ENCODE measurements at places on chromosomes 13 and 19. TPM values are rescaled to one million over a fixed set of nuclear protein-coding genes. Genes with fewer than 3 reads are reported as not detected.

The NAPSA gene
- total RNA-seq = not detected

The TMC4 gene
- total RNA-seq = not detected

The KCNN4 gene
- not detected for total RNA-seq

The AKT2 gene
- total RNA-seq = 34.6 TPM

The AMER2 gene
- total RNA-seq = 143 TPM

The CBLC gene
- total RNA-seq = not detected

The OLFM4 gene
- total RNA-seq = 0.41 TPM

The RYR1 gene
- total RNA-seq = 4.5 TPM

The ZNF784 gene
- 4.5 TPM for total RNA-seq

The ZGLP1 gene
- 1.6 TPM for total RNA-seq

The ZNF729 gene
- total RNA-seq = not detected

The CACNG8 gene
- total RNA-seq = 4.1 TPM

The ATP7B gene
- total RNA-seq = 7.3 TPM

The MRPL54 gene
- 21.6 TPM for total RNA-seq

The PROZ gene
- not detected for total RNA-seq

The VSTM1 gene
- not detected for total RNA-seq

The MATK gene
- total RNA-seq = 15.5 TPM

The LILRB4 gene
- total RNA-seq = 0.82 TPM

The TSHZ3 gene
- 22.8 TPM for total RNA-seq

The ZNF547 gene
- 13.5 TPM for total RNA-seq

The NXNL1 gene
- not detected for total RNA-seq

The DCAF15 gene
- 13.0 TPM for total RNA-seq

The CRB3 gene
- 0.41 TPM for total RNA-seq

The SMIM44 gene
- total RNA-seq = not detected

The ZNF528 gene
- 48.1 TPM for total RNA-seq

The ZNF578 gene
- total RNA-seq = 36.3 TPM

The DOCK6 gene
- 4.1 TPM for total RNA-seq

The NACC1 gene
- total RNA-seq = 16.3 TPM

The MBD3L2 gene
- not detected for total RNA-seq

The TTC9B gene
- total RNA-seq = 37.5 TPM

The USHBP1 gene
- 0.82 TPM for total RNA-seq

The CBARP gene
- total RNA-seq = 5.3 TPM

The PLIN5 gene
- total RNA-seq = 0.82 TPM

The ZNF135 gene
- total RNA-seq = 11.8 TPM

The BCL2L12 gene
- total RNA-seq = 1.2 TPM

The FLT1 gene
- 9.8 TPM for total RNA-seq

The NOVA2 gene
- total RNA-seq = 8.6 TPM

The RFX1 gene
- 1.2 TPM for total RNA-seq

The TEKTIP1 gene
- total RNA-seq = 0.41 TPM

The MADCAM1 gene
- 1.2 TPM for total RNA-seq

The NCCRP1 gene
- not detected for total RNA-seq

The PSG11 gene
- total RNA-seq = not detected

The GMIP gene
- total RNA-seq = 15.1 TPM

The CEACAM4 gene
- not detected for total RNA-seq

The GSX1 gene
- total RNA-seq = 0.41 TPM

The OR7A5 gene
- not detected for total RNA-seq

The OXGR1 gene
- total RNA-seq = 0.82 TPM

The LILRA6 gene
- total RNA-seq = under 0.01 TPM

The ZNF563 gene
- 0.82 TPM for total RNA-seq

The OVOL3 gene
- not detected for total RNA-seq

The HCN2 gene
- 6.1 TPM for total RNA-seq

The POSTN gene
- 2.0 TPM for total RNA-seq

The USF2 gene
- total RNA-seq = 38.7 TPM
